Stimulated activated CD4-positive, alpha-beta T cell treated with anti-CD3 and anti-CD28 coated beads, Interleukin-1b, Interleukin-23, amount 100 ng/mL, for 1 hour (primary cell): ENCODE measurements at places on chromosomes 12 and 14.

GRCh38 chr14:96584907-96585671 is 82.9 kb downstream of the PAPOLA start:
- DNase-seq = no peak

GRCh38 chr14:104288272-104288671 is 149.9 kb downstream of the KIF26A start:
- no peak for DNase-seq

DNA sequence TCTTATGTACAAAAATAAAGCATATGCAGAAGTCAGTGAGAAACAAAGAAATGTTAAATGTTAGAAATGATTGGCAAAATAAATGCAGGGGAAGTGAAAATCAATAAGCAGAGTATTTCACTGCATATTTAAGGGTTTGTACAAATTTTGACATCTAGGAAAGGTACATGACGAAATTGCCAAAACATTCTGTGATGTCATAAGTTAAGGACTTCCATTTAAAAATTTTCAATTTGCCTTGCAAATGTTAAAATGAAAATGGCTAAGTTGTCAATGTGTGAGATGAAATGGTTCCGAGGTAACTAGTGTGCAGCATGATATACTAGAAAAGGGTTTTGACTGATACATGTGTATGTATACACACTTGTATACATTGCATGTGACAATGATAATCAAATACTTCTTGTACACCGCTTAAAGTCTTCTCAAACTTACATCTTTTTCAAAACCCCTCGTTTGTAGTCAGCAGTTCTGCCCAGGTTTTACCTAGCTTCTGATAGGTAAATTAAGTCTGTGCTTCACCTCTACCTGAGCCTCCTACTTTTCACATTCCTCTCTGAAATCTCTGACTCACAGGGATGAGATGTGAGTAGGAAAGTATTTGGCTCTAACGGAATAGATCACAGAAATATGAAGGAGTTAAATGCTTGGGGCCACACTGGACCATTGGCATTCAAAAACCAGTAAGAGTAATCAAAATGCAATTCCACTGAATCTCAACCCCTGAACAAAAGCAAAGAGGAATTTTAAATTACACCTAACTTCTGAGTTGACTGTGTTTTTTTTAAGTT is 442.4 kb upstream of the FOXG1 start:
- DNase-seq = no peak

- DNase-seq = no peak
These were observed 38.4 kb downstream of the GALNT16 start for GRCh38 chr14:69298131-69299071.

DNA sequence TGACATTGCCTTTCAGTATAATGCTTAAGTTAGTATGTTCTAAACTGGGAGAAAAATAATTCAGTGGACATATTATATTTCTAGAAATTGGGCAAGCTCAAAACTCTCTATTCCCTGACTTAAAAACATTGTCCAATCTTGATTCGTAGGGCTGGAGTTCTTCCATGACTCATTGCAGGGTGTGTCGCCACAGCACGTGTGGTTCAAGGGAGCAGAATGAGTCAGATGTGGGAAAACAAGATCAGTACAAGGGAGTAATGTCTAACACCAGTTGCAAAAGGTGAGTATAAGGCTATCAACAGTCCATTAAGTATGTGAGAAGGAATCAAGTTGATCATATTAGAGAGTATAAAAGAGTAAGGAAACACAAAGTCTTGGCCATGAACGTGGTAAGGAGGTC is 887.0 kb downstream of the TMTC2 start:
- DNase-seq = no peak

DNA sequence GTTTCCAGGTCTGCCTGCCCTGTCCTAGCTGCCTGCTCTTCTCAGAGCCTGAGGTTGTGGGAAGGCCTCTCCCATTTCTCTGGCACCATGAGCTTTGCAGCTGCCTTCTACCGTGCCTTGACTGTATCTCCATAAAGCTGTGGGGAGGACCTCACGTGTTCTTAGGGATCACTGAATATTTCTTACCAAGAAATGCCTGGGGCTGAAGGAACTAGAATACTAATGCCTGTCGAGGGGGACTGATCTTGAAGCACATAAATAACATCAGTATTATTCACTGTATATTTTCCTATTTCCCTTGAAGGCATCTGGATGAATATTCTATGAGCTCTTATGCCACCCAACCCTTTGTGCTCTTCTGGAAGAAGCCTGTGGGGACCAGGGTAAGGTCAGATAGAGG is 103.4 kb downstream of the APAF1 start:
- DNase-seq = no peak

DNA sequence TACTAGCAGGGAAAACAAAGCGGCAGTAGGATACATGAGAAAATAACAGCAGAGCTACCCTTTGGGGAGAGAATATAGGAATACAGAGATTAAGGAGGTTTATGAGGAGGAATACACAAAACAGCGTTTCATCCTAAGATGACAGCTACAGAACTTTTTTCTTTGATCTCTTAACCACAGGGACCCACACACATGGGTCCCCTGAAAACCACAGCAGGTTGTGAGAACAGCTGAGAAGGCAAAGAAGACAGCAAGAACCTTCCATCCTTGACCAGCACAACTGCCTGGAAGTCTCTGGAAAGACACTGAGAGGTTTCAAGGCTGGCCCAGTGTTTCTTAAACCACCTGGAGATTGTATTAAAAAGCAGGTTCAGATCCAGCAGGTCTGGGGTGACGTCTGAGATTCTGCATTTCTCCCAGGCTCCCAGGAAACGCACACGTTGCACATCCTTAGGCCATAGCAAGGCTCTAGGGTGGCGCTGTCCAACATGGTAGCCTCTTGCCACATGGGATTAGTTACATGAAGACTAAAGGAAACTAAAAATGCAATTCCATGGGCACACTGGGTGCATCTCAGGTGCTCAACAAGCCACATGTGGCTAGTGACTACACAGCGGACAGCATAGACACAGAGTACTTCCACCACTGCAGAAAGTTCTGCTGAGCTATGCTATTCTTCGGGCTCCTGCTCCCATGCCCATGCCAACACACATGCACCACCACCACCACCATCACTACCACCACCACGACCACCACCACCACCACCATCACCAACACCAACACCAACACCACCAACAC is 92.3 kb downstream of the FOXN3 start:
- no peak for DNase-seq
